HS-5 (cell line): ENCODE measurements at places on chromosomes 7 and 10.

- DNase-seq, result no peak
Observed at GRCh38 chr7:151218170-151218569, 7.9 kb upstream of the H2BK1 start.

- DNase-seq, result no peak
Observed at GRCh38 chr7:45898222-45898621, 9.9 kb downstream of the IGFBP1 start.

- no peak for DNase-seq
Observed at GRCh38 chr7:158560386-158560785, 27.2 kb downstream of the PTPRN2 start.

DNA sequence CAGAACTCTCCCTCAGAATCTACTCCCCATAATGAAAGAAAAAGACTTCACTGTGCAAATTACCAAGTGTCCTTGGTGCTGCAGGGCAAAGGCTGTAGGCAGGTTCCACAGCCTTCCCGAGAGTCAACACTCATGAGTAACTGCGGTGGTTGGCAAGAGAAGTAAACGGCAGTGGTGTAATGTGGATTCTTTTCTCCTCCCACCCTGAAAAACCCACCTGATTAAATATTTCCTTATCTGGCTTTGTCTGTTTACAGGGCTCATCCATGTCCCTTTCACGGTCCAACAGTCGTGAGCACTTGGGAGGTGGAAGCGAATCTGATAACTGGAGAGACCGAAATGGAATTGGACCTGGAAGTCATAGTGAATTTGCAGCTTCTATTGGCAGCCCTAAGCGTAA lies 300.9 kb downstream of the BICC1 start:
- no peak for DNase-seq

GRCh38 chr7:3914051-3914775 lies 613.2 kb downstream of the SDK1 start:
- no peak for DNase-seq

DNA sequence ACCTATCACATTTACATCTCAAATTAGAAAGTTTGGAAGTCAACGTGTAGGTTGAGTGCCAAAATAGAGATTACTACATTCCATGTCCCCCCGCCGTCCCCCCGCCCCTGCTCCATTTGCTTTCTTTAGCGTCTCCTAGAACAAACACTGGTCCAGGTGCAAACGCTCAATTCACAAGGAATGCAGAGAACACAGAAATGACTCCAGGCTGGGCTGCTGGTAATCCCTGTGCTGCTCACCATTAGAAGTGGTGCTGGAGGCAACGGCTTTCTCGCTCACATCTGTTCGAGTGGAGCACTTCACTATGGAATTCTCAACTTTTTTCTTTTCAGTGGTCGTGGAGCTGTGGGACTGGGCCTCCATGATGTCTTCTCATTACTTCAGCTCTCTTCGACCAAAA lies 14.1 kb downstream of the GLI3 start:
- no peak for DNase-seq

DNA sequence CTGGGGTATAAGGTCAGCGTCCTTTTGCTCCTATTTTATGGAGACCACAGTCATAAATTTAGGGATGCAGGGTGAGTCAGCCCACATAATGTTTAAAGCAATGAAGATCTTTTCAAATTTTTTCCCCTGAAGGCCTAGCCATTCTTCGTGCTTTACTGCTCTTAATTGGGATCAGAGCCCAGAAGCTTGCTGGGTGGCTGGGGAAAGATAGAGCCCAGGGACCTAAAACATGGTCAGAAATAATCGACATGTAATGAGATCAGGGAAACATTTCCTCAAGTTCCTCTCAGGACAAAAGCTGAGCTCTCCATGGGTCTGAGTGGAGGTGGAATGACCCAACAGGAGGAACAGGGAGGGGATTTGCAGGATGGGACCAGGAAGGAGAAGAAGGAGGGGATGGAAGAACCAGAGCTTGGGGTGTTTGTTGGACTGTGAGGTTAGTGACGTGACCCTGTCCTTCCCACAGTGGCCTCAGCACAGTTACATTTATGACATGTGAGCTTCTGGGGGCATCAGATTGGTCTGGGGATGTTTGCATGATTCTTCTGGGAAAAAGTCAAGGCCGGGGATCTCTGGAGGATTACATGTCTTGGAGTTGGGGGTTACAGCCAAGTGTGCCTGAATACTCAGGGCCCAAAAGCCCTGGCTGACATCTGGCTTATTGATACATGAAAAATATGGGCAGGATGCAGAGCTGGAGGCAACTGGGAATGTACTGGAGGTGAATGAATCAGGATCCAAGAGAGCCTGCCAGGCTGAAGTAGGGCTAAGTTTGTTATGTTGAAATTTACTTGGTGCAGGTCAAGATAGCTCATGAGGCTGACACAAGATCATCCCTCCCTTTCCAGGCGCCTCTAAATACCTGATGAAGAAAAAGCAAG lies 477.9 kb downstream of the RPS24 start:
- DNase-seq, result no peak

- peak; percentile 20 for DNase-seq
Observed at GRCh38 chr10:50740293-50740648, 535 bp downstream of the ASAH2B start.

DNA sequence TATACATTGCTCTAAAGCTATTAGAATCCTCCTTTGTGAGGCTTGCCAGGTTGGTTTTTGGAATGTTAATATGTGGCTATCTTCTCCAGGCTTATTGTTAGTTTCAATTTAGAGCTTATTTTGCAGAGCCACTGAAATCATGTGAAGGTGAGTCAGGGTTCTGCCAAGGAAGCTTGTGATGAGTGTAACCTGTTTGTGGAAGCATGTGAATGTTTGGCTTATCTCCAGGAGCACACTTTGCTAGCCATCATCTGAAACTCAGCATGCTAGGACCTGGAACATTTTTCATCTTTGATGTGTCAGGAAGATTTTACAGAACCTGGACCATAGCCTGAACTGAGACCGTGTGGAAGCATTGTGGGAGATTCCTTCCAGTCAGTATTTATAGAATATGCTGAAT lies 197.3 kb downstream of the PPP1R9A start:
- peak; percentile 5 for DNase-seq

DNA sequence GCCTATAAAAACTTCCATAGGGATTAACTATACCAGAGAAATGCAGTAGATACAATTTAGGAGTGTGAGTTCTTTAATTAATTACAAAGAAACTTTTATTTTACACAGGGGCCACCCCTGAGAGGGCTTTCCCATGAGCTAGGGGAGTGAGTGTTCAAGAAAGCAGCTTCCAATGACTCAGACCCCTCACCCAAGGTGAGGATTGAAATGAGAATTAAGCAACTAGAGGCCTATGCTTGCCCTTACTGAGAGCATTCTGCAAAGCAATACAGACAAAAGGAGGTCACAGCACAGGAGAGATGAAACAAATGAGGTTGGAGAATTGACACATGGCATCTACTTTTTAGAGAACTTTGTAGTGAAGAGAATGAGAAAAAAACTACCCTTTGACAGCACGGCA lies 301.8 kb downstream of the WDR11 start:
- DNase-seq, result no peak

- no peak for DNase-seq
Observed at GRCh38 chr10:116800286-116800929, 48.9 kb upstream of the ENO4 start.

GRCh38 chr7:115840702-115841101 lies 189.9 kb downstream of the TFEC start:
- DNase-seq, result no peak

- DNase-seq, result no peak
Observed at GRCh38 chr7:75662579-75663301, 76.0 kb downstream of the HIP1 start.

DNA sequence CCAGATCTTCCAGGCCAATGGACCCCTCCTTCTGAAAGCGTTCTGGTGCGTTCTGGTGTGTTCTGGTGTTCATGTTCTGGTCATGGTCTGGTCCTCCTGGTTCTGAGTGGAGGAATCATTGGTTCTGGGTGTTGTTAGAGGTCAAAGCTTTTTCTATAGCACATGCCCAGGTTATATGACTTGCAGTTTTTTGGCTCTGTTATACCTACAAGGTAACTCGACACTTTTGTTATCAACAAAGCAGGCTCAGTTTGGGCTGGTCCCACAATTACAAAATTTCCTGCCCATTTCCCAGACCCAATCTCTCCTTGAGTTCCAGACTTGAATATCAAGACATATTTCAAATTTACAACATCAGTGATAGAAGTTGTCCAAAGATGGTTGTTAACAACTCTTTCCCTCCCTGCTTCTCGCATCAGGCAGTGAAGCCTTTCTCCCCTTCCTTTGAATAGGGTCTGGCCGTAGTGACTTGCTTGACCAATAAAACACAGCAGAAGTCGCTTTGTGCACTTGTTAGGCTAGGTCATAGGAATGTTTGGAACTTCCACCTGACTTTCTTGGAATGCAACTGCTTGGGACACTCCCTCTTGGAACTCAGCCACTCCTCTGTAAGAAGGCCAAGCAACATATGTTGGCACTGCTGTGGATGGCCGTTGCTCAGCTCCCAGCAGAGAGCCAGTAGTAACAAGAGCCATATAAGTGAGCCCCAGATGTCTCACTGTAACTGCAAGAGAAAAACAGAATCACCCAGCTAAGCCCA lies 83.1 kb upstream of the STEAP1B start:
- peak; percentile 95 for DNase-seq

- DNase-seq, result no peak
Observed at GRCh38 chr7:408751-409311, 110.8 kb downstream of the PDGFA start.

DNA sequence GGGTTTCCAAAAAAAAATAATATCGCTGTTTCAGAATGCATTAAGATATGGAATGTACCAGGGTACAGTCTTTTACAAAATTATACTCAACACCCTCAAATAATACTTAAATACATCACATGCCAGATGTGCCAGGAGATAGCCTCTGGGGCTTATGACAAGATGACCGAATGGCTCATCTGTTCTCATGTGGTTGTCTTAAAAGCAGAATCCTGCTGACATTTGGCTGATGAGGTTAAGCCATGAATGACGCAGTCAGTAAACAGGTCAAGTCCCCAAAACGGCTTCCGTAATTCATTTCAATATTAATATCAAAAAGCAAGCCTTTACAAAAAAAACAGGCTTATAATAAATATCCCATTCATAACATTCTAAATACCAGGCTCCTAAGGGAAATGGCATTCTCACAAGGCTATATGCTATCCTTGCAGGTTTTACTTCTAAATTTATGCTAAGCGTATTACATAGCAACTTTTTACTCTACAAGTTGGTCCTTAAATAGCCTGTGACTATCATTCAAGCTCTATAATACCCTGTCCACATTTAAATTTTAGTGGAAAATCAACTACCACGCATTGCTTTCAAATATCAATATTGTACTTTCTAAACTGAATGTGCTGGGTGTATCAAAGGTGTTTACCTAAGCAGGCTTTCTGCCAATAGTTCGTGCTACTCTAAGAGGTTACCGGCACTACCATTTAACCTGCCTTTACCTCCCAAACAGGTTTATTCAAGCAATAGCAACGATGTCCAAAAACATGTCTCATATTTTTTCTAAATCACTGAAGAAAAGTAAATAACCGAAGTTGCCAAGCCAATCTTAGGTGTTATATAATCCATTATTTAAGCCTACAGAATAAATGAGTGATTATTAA lies 15.6 kb downstream of the SMURF1 start:
- DNase-seq, result no peak
